ENCODE measurements at places on chromosomes 1 and 21. TPM values are rescaled to one million over a fixed set of nuclear protein-coding genes. Genes with fewer than 3 reads are reported as not detected.

The ADORA1 gene
- 3.0 TPM for total RNA-seq

The MLLT11 gene
- total RNA-seq: 1.3 TPM

The AADACL3 gene
- total RNA-seq: not detected

The C1QB gene
- total RNA-seq: 37.9 TPM

- no peaks in the 10 kb centered on the region for H3K27me3 ChIP-seq
- H3K4me3 ChIP-seq: no peak overlapping the region
- H3K27ac ChIP-seq: no peak overlapping the region
Measured at GRCh38 chr1:89974696-89975470, 20.0 kb upstream of the ZNF326 start.

GRCh38 chr1:156063997-156064285, 3.0 kb downstream of the RAB25 start:
- H3K4me1 ChIP-seq: no peaks in the 10 kb centered on the region

DNA sequence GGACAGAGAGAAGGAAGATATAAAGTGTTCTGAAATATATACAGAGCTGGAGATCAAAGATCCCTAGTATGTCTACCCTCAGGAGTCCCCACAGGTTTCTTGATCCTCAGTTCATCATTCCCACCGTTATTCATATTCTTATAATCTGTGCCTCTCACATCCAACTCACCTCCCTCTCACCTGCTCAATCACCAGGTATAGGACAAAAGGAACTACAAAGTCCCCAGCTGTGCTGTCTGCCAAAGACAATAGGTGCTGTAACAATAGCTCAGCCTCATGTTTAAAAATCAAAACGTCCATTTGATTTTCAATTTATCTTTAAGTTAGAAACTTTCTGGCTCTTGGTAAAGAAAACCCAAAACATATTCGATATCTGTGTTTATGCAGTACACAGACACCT, 121.1 kb upstream of the PKN2 start:
- no peaks in the 10 kb centered on the region for H3K36me3 ChIP-seq
- no peak overlapping the region for H3K27ac ChIP-seq
- H3K4me1 ChIP-seq: no peaks in the 10 kb centered on the region
- no peak for DNase-seq
- no peak overlapping the region for H3K4me3 ChIP-seq
